ENCODE measurements at places on chromosomes 13 and 19.

- DNase-seq = peak; percentile 48
These were observed 5.8 kb downstream of the SMIM7 start for GRCh38 chr19:16654140-16654539.

- no peak for DNase-seq
These were observed 63.6 kb downstream of the ZNF44 start for GRCh38 chr19:12230751-12231733.

GRCh38 chr13:43132257-43132656 lies 108.9 kb downstream of the DNAJC15 start:
- DNase-seq = peak; percentile 75

DNA sequence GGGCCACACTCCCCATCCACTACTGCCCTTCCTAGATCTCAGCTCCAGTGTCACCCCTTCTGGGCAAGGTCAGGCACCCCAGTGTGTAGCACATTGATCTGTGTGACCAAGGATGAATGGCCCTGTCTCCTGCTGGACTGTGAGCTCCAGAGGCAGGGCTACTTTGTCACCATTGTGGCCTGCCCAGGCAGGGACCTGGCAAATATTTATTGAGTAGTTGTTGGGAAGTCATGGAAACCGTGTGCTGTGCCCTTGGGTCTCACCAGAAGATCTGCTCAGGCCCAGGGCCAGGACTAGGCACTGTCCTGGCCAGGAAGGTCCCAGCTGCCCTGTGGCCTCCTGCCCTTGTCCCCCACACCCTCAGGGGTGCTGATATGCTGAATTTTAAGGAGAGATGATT lies 10.5 kb downstream of the NACC1 start:
- DNase-seq = no peak

GRCh38 chr13:113743366-113744195 lies 15.4 kb upstream of the TMEM255B start:
- no peak for DNase-seq

DNA sequence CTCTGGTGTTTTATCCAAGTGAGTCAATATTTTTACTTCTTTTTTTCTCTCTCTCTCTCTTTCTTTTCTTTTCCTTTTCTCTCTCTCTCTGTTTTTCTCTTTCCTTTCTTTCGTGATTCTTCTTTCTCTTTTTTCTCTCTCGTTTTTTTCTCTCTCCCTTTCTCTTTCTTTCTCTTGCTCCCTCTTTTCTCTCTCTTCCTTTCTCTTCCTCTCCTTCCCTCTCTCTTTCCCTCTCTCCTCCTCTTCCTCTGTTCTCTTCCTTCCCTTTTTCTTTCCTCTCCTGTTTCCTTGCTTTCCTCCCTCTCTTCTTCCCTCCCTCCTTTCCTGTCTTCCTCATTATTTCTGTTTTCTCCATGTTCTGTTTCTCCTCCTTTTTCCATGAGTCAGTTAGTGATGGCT lies 641.5 kb downstream of the FGF9 start:
- DNase-seq = no peak

- DNase-seq = peak; percentile 8
These were observed 56.2 kb upstream of the RFC3 start for GRCh38 chr13:33761740-33762139.

- no peak for DNase-seq
These were observed 57.3 kb downstream of the ELF1 start for GRCh38 chr13:40961826-40962225.
